ENCODE measurements at places on chromosomes 2 and 18.

DNA sequence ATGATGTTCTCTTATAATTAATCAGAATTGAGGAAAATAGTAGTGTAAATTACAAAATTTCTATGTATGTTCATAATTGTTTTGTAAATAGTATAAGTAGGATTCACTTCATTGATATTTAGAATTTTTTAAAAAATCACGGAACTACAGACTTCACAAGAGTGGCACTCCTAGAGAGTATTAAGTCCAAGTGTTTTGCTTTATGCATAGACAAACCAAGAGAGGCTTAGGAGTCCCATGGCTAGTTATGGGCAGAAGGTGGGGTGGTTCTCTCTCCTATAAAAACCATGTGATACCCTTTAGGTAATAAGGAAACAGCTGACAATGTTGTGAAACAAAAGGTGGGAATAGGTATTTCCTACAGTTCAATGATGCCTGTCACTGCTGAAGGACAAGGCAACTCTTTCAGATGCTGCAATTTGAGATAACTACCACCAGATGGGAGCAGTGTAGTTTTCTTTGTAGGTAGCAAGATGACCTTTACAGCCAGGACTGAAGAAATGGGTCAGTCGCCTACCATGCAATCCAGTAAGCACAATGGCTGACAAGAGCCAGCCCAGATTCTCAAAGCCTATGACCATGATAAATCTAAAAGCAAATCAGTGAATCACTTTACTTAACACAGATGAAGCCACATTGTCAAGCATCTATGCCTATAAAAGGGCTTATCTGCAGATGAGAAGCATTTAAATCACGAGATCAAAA is 83.9 kb downstream of the AAK1 start:
- DNase-seq: no peak

GRCh38 chr2:43648994-43649701 is 12.1 kb downstream of the PLEKHH2 start:
- no peak for DNase-seq

GRCh38 chr2:172095905-172096625 is 6.6 kb downstream of the DLX2 start:
- no peak for DNase-seq

DNA sequence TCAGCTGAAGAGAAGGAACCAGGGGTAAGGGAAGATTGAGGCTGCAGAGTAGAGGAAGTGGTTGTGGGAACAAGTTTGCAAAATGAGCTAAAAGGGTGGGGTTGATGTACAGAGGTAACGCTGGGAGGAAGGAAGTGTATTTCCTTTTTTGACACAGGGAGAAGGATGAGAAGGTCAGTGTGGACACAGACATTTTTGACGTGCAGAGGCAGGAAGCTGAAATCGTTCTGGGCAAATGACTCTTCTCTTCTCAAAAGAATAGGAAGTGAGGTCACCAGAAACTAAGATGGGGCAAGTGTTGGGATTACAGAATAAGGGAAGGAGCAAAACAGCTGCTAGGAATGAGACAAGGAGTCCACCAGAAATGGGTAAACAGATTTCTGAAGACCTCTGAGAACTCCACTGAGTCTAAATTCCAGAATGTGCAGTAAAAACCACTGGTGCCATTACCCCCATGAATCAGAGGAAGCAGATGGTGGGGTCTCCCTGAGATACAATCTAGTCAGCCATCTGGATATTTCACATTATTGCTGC is 20.0 kb upstream of the RNF149 start:
- no peak for DNase-seq

GRCh38 chr18:73791081-73791480 is 356.6 kb downstream of the FBXO15 start:
- DNase-seq: no peak

GRCh38 chr2:129805899-129806298 is 173.6 kb upstream of the RAB6C start:
- no peak for DNase-seq

Measured in stimulated activated CD4-positive, alpha-beta T cell treated with anti-CD3 and anti-CD28 coated beads, Interleukin-2, amount 100 ng/mL, for 24 hours (primary cell).